Activated CD4-positive, alpha-beta T cell treated with anti-CD3 and anti-CD28 coated beads for 4 hours (primary cell): ENCODE measurements at places on chromosomes 1 and 21.

DNA sequence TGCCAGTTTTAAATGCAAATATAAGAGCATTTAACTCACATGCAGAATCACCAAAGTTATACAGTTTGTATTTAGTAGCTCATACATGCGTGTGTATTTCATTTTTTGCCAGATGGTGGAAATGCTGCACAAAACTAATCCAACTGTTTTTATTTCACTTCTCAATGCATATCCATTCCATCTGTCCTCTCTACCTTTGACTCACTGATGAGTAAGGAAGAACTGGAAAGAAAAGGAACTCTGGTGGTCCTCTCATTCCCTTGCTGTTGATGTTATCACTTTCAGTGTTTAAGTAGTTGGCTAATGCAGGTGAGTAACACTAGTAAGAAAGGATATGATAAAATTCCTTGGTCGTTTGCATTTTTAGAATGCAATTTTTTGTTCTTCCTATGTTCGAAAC lies 5.7 kb upstream of the SLC1A7 start:
- no peak for DNase-seq

- no peak for DNase-seq
Measured at GRCh38 chr21:37130971-37131370, 57.9 kb downstream of the TTC3 start.

GRCh38 chr1:156157506-156157905 lies 4.1 kb downstream of the SEMA4A start:
- DNase-seq = no peak

DNA sequence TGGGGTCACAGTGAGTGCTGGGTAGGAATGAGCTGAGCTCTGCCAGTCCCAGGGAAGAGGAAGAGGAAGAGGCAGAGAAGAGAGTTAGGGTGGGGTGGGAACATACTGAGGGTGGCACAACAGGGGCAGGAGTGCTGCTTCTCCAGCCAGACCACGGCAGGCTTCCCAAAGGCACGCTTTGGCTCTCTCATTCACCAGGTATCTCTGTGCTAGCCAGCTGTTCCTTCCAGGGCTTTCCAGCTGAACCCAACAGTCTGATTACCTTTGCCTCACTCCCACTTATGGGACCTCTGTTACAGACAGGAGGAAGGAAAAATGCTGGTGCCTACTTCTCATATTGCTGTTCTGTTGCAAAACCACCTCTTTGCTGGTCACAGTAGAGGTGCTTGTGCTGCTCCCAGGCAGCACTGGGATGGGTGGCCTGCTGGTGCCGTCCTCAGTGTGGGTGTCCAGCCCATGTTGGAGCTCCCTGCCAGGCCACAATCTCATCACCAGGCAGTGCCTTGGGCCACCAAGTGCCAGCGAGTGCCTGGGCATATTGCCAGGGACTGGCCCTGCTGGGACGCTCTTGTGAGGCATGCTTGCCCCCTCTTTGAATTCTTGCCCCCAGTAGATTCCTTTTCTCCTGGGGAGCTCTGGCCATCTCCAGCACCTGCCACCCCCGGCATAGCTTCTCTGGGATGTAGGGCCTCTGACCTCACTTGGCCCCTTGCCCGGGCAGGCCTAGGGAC lies 2.1 kb downstream of the ADORA1 start:
- DNase-seq = no peak

DNA sequence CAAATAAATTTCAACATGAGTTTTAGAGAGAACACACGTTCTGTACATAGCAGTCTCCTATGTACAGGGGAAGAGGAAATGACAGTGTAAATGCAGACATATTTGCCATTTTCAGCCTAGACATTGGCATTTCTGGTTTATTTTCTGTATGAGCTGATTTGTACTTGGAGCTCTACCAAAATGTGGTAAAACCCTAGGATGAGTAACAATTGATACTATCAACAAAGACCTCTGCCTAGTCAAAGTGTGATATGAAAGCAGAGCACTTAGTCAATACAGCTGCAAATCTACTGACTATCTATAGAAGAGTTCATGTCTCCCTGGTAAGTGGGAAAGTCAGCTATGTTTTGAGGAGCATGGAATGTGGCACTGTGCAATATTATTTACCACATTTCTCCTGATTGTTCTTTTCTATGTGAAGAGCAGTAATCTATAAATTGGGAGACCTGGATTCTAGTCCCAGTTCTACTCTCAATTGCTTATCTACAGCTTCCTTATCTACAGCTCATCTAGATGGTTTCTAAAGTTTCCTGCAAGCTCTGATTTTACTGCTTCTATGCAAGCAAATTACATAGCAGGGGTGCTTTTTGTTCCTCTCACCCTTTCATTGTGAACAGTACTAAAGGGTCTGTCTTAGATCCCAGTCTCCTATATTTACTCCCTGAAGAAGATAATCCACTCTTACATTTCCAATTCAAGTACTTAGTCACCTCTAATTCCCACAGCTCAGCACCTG lies 334.2 kb downstream of the NTNG1 start:
- no peak for DNase-seq

GRCh38 chr1:44604157-44604955 lies 69.9 kb downstream of the TMEM53 start:
- no peak for DNase-seq

GRCh38 chr1:117372863-117373412 lies 5.7 kb downstream of the MAN1A2 start:
- DNase-seq = no peak

- no peak for DNase-seq
Measured at GRCh38 chr1:170415710-170416372, 116.1 kb upstream of the GORAB start.

DNA sequence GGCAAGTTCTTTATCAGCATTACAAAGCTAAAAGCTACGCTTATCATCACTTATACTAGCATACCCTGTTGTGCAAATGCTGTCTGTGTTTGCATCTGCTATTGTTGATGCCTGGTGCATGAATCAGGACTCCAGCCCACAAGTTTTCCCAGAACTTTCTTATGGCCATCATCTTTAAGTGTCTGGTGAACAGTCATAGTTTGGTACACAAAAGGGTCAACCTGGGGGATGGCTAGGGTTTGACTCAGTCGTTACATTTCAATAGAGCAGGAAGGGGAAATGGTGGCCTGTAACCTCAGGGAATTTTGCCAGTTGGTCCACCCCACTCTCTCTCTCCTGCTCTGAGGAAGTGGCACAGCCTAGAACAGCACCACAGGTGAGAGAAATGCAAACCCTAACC lies 35.4 kb downstream of the SELL start:
- no peak for DNase-seq

- no peak for DNase-seq
Measured at GRCh38 chr1:217133958-217134856, 411.0 kb upstream of the ESRRG start.

DNA sequence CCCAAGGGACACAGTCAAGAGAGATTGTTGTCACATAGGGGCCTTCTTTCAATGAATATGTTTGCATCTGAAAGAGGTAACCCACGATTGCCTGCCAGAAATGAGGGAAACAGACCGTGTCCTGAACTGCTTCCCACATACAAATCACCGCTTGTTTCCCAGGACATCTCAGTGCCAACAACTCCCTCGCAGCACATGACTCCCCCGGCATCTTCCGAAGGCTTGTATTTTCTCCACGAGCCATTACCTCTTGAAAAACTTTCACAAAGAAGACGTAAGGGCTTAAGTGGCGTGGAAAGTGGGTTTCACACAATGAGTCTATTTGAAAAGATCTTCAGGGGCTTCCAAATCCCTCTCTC lies 31.6 kb upstream of the PDE9A start:
- no peak for DNase-seq

DNA sequence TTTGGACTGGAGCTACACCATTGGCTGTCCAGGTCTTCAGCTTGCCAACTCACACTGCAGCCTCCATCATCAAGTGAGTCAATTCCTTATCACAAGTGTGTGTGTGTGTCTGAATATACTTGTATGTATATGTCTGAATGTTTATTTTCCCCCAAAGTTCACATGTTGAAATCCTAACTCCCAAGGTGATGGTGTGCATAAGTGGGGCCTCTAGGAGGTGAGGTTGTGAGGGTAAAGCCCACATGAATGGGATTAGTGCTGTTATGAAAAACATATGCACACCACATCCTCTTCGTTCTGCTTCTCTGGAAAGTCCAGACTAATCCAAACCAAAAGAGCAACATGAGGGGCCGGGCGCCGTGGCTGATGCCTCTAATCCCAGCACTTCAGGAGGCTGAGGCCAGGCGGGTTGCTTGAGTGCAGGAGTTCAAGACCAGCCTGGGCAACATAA lies 48.7 kb upstream of the LBR start:
- DNase-seq = no peak
